ENCODE measurements at places on chromosomes 6 and 20.

DNA sequence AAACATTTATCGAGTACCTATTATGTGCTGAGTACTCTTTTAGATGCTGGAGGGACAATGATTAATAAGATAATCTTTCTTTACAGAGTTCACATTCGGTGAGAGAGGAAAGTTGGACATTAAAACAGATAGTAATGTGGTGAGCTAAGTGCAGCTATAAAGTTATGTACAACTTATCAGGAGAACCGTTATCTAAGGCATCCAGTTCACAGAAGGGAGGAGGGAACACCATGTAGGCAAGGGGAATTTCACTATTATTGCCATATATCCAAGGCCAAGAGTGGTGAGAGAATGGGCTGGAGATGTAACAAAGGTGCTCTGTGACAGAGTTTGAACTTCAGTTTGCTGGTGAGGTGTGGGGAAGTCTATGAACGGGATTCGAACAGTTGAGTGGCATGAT is 105.8 kb downstream of the CARMIL1 start:
- no peak for DNase-seq

- DNase-seq: no peak
Observed at GRCh38 chr6:163712566-163712961, 298.0 kb downstream of the QKI start.

- DNase-seq: no peak
Observed at GRCh38 chr6:14984519-14984853, 261.4 kb upstream of the JARID2 start.

DNA sequence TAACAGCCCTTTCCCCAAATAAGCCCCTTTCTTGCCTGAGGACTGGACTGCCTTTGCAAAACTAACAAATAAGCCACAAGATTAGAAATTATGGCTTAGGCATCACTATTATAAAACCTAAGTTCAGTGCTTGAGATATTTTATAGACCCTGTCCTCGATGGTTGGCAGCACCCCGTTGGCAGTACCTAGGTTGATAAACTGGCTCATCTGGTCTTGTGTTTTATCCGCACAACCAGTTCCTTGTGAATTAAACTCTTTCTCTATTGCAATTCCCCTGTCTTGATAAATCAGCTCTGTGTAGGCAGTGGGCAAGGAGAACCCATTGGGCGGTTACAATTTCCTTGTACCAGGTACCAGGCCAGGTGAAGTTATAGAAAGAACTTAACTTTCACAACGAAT is 6.6 kb downstream of the LRP11 start:
- DNase-seq: no peak

DNA sequence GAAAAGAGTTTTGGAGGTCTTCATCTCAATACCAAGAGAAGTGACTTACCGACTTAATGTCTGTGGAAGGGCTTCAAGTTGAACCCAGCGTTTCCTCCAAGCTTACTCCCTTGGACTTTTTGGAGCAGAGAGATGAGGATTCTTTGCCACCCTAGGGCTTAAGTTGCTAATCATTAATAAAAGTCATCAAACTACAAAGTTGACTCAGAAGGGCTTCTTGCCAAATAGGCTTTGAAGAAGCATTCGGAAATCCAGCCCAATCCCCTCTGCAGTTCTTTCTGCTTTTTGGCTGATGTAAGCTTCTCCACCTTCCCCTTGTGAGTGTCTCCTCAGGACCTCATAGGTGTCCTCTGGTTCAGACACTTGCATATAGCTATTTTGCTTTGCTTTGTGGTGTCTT is at the start of gene SLC17A3:
Gene SLC17A3 (minus strand): TSS at position 126 of the 400 bp plus-strand sequence. CDS start 5,856 bp downstream, outside the sequence.
- DNase-seq: no peak

- no peak for DNase-seq
Observed at GRCh38 chr6:107318100-107318736, 141.1 kb downstream of the PDSS2 start.

GRCh38 chr6:124622351-124622750 is 339.9 kb upstream of the RNF217 start:
- no peak for DNase-seq

GRCh38 chr6:169344750-169345065 is 91.1 kb upstream of the THBS2 start:
- DNase-seq: no peak

- no peak for DNase-seq
Observed at GRCh38 chr6:122482750-122483080, 11.1 kb upstream of the SERINC1 start.

DNA sequence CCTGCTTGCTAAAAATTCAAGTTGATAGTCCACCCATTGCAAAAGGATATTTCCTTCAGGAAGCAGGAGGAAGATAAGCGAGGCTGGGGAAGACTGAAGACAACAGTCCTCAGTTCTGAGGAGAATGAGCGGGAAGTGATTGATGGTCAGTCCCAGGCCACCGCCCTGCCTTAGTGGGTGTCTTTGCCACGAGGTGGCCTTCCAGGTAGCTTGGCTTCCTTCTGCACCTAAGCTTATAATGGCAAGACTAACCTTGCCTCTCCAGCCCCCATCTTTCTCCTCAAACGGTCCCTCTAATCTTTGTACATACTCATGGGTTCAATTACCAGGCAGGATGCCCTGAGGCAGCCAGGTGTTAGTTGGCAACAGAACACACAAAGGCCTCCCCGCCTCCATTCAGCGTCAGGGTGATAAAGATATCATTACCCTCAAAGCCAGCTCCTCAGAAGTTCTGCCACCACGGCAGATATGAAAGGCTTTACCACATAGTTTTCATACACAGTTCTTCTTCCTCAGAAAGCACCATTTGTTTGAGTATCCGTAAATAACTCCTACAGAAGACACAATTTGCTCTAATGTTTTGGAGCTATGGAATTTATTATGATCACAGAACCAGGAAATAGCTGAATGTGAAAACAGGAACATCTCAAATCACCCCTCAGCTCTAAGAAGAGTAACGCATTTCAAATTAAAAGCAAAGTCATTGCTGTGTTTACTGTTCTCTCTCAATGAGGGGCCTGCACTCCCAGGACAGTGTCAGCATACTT is 249.4 kb downstream of the ATXN1 start:
- no peak for DNase-seq

DNA sequence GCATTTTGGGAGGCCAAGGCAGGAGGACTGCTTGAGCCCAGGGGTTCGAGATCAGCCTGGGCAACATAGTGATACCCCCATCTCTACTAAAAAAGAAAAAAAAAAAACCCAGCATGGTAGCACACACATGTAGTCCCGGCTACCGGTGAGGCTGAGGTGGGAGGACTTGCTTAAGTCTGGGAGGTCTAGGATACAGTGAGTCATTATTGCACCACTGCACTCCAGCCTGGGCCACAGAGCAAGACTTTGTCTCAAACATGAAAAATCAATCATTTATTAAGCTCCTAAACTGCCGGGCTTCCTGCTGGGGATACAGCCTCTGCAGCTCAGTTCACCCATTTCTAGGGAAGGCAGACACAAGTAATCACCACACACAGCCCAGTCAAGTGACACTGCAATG is 7.3 kb upstream of the USP45 start:
- no peak for DNase-seq

DNA sequence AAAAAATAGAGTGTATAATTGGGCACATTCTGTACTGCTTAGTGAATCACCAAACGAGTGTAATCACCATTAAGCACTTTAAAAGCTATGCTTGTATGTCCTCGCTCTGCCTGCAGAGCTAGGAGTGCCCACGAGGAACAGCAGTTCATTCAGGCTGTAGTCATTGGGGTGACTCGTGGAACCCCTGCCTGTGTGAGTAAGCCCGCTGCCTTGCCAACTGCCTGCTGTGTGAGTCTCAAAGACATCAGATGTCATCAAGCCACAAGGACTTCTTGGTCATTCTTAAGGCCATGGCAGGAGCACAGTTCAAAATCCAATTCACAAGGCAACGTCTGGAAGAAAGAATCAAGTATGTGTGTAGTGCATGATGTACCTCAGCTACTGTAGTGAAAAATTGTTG is 60.4 kb downstream of the FOXO3 start:
- peak; percentile 24 for DNase-seq

DNA sequence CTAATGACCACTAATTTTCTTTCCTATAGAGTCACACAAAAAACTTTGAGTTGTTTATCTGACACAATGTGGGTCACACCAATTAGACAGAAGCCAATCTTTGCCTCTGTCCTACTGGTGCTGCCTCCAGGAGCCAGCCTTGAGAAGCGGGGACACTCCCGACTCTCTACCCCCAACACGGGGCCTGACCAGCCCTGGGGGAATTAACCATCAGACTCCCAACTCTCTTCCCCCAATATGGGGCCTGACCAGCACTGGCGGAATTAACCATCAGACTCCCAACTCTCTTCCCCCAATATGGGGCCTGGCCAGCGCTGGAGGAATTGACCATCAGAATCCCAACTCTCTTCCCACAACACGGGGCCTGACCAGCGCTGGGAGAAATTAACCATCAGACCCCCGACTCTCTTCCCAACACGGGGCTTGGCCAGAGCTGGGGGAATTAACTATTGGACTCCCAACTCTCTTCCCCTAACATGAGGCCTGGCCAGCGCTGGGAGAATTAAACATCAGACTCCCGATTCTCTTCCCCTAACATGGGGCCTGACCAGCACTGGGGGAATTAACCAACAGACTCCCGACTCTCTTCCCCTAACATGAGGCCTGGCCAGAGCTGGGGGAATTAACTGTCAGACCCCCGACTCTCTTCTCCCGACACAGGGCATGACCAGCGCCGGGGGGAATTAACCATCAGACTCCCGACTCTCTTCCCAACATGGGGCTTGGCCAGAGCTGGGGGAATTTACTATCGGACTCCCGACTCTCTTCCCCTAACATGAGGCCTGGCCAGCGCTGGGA is 12.5 kb downstream of the CST7 start:
- no peak for DNase-seq

- DNase-seq: no peak
Observed at GRCh38 chr20:36170542-36171215, 16.1 kb downstream of the EPB41L1 start.

- no peak for DNase-seq
Observed at GRCh38 chr6:137056121-137056880, 11.5 kb upstream of the IL20RA start.

- no peak for DNase-seq
Observed at GRCh38 chr6:17103715-17104114, 1.9 kb downstream of the STMND1 start.

DNA sequence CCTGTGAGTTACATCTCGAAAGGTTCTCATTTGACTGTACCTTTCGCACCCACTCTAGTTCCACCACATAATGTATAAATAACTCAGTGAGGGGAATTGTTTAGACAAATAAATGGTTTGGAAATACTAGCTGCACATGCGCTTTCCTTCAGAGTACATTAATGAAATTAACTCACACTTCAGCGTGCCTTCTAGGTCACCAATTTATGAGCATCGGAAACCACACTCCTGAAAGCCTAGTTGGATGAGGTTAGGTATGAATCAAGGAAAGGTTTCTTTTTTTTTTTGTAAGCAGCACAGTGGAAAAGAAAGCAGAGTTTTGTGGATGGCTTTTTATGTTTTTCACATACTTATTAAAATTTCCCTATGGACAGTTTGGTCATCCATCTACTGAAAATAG is 247.8 kb upstream of the TCF21 start:
- DNase-seq: no peak

- DNase-seq: no peak
Observed at GRCh38 chr6:40251637-40252300, 317.5 kb upstream of the MOCS1 start.

GRCh38 chr6:31727717-31728671 is 1.1 kb downstream of the DDAH2 start:
- DNase-seq: no peak

DNA sequence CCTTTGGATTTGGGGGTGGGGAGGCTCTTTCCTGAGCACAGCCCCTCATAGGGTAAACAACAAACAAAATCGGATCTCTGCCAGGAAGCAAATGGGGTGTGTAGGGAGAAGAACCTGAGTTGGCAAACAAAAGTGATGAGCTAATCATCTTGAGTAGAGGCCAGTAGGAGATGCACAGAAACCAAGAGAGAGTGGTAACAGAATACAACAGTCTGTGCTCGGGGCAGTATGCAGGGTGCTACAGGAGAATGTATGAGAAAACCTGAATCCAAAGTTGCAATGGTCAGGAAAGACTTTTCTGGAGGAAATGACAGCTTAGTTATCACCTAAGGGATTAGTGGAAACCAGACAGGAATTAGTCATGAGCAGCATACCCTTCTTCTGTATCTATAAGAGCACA is 177.8 kb downstream of the CDKAL1 start:
- DNase-seq: no peak

DNA sequence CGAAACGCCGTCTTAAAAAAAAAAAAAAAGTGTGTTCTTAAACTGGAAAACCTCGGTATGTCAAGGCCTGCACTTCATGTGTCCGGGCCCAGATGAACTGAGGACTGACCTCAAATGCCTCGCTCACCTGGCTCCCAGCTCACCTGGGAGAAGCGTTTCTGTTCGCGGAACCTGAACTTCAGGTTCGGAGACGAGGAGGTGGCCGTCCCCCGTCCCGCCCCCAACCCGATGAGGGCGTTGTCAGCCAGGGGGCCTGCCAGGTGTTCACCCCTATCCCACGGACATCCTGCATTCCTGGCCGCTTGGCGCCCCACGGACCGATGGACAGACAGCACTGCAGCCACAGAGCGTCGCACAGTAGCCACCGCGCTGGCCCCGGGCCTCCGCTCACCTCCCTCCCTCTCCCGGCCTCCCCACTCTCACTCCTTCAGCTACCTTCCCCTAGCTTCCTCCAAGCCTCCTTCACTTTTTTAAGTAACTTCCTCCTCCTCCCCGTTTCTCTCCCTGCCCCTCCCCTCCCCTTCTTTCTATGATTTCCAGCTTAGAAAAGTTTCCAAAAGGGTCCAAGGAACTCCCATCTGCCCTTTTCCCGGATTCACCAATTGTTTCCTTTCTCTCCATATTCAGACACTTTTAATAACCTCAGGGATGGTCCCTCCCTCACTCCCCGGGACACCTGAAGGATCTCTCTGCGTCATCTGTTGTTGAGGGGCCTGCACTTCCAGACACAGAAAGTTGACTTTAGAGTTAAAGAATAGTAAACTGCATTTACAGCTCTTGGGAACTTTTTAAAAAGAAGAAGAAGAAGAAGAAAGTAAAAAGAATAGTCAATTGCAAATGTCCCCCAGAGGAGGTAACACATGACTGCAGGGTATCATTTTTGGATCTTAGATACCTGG is 22.7 kb upstream of the MCM3 start:
- no peak for DNase-seq

DNA sequence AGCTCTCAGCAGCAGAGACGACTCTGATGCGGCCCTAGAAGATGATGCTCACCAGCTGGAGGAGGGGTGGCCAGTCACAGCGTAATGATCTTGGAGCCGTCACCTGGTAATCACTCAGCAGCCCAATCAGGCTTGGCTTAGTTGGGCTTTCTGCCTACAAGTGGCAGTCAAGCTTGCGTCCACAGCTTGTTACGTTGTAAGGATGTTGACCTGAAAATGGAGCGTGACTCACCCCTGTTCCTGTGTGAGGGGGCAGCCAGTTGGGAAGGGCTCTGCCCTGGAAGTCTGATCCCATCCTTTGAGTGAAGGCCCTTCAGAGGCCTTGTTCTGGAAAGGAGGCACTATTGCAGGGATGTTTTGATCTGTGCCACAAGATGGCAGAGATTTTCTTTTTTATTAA is 49.8 kb downstream of the SPATA2 start:
- no peak for DNase-seq

Data from stimulated activated CD4-positive, alpha-beta T cell treated with anti-CD3 and anti-CD28 coated beads, Interleukin-15, amount 100 ng/mL, for 48 hours (primary cell).